AG08396 (cell line): ENCODE measurements at places on chromosomes 1 and 21.

DNA sequence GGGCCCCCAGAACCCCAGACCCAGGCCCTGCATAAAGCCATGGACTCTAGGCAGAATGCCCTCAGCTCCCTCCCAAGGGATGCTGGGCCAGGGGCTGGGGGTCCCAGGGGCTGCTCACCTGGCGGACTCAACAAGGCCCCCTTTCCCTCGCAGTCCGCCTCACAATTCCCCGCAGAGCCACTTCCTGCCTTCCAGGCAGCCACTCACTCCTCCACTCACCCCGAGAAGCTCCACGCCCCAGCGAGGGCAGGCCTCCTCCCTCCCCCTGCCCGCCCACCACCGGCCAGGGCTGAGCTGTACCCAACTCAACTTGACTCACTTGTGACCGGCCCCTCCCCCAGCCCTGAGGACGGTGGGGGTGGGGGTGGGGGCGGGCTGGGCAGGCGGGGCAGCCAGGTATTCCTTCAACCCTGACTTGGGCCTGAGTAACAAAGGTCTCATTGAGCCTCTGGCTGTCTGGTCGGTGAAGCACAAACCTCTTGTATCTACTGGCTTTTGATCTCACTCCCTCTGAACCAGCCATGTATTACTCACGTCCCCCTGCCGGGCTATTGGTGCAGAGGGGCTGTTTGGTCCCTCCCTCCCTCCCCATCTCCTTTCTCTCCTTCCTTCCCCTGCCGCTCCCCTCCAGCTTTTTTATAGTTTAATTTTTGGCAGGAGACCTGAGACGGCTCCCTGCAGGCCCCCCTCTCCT is 5.9 kb downstream of the BLACAT1 start:
- peak; percentile 51 for DNase-seq

GRCh38 chr1:17742583-17742982 is 12.6 kb upstream of the ACTL8 start:
- DNase-seq = no peak

- DNase-seq = no peak
These were observed 3.6 kb upstream of the NFIA start for GRCh38 chr1:61078618-61079295.

GRCh38 chr1:206782448-206782847 is 10.2 kb upstream of the IL10 start:
- no peak for DNase-seq

DNA sequence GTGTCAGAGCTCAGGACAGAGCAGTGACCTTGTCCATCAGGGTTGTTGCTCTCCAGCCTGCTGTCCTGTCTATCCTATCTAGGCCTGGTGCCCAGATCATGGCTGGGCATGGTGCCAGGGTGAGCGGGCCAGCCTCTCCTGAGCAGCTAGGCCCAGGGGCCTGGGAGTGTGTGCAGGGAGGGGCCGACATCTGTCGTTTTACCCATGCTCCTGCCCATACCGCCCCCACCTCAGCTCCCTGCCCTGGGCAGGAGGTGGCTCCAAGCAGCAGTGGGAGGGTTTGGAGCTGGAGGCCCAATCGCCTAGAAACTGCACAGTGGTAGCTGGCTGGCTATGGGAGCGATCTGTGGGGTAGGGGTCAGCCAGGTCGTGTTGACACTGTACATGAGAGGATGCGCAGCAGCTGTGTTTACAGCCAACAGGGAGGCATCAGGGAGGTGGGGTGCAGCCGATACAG is 6.5 kb downstream of the INSRR start:
- DNase-seq = no peak

GRCh38 chr1:228867951-228868730 is 132.9 kb downstream of the RHOU start:
- DNase-seq = no peak

DNA sequence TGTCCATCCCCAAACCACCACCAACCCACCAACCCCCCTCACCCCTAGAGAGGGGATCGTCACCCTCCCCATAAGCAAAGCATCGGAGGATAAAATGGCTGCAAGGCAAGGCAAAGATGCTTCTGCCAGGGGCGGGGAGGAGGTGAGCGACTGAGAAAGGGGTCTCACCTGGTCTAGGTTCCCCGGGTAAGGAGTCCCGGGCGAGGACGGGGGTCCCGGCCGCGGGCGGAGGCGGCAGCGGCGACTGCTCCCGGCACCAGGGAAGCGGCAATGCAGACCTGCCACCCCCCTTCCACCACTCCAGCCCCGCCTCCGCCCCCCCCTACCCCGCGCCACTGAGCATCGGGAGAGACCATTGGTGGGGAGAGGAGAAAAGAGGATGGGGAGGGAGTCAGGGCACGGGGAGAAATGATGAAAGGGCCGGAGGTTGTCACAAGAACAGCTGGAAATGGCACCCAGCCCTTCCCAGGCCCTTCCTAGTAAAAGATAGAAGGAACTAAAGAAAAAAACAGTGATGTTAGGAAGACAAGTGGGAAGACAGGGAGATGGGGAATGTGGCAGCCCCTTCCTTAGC is at the start of gene SV2A:
SV2A (minus strand) TSS at position 274 of the 574 bp plus-strand sequence. CDS start 4,004 bp downstream, outside the sequence.
- DNase-seq = peak; percentile 84

DNA sequence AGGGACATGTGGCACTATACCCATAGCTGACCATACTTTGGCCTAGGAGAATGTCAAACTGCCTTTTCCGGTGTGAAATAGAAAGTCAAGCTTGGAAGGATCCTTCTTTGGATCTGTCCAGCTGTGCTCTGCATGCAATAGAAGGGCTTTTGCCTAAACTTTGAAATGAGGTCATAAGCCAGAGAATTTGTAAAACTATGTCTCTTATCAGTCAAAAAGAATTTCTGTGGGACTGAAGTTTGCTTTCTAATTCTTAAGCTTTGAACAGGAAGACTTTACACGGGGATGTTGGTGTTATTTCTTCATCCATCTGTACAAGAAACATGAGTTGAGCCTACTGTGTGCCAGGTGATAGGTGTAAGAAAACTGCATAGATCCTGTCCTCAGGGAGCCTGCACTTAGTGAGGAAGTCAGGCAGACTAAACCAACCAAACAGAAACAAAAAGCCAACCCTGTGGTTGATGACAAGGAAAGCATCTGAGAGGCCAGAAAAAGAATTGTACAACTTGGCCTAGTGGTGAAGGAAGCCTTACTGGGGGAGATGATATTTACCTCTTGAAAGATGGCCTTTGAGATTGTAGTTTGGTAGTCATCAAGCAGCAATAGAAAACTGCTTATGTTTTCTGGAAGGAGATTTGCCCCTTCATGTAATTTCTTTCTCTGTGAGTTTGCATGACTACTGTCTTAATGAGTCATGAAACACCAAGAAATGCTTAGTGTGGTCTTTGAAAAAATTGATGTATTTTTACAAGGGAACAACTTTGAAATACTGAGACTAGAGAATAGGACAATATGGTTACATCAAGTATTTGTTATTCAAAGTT is 24.8 kb downstream of the TGFB2 start:
- peak; percentile 38 for DNase-seq

GRCh38 chr1:44536357-44537209 is 131.5 kb downstream of the RNF220 start:
- no peak for DNase-seq

DNA sequence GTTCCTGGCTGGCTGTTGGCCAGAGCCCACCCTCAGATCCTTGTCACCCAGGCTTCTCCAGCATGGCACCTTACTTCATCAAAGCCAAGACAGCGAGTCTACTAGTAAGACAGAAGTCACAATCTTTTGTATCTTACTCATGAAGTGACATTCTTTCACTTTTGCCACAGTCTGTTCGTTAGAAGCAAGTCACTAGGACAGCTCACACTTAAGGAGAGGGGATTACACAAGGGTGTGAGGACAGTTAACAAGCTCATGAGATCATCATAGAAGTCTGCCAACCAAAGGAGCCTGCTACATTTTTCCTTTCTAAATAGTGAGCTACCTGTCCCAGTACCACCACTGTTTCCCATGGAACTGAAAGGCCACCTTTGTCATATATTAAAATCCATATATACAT is 61.5 kb downstream of the PACC1 start:
- no peak for DNase-seq

DNA sequence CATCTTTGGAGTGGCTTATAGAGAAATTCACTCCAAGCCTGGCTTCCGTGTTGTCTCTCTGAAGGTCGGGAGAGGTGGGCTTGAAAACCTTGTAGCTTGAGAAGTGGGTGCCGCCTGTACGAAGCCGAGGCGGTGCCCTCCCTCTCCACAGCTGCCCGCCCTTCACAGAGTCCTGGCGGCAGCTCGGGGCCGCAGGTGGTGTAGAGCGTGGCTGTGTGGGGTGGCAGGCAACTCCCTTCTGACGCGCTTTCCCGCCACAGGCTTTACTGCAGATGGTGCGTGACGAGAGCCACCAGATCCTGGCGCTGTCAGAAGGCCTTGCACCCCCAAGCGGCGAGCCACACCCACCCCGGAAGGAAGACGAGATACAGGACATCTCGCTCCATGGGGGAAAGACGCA is 33.1 kb upstream of the DIP2A start:
- DNase-seq = no peak

DNA sequence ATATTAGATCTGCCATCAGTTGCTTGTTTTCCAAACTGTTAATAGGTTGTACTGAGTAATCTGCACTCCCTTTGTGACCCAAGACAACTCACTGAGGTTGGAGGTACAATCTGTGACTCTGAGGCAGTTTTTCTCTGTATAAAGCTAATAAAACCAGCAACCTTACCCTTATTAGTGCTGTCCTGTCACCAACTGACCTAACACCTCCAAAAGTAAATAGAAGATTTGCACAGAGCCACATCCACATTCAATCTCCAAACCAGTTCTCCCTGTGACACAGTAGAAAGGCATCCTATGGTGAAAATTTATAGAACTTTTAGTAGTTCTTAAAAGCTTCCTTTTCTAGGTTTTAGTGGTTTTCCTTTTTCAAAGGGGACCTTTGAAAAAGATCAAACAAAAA is 140.4 kb upstream of the ADGRL2 start:
- no peak for DNase-seq

GRCh38 chr1:242147096-242147976 is 148.4 kb upstream of the MAP1LC3C start:
- DNase-seq = no peak

GRCh38 chr1:164560556-164560955 is 1.6 kb downstream of the PBX1 start:
- no peak for DNase-seq

GRCh38 chr1:201945157-201945556 is 1.2 kb downstream of the LMOD1 start:
- DNase-seq = peak; percentile 23

GRCh38 chr1:219880765-219881457 is 47.4 kb downstream of the SLC30A10 start:
- no peak for DNase-seq

- no peak for DNase-seq
These were observed 154.1 kb downstream of the ZBTB18 start for GRCh38 chr1:244205171-244205570.

GRCh38 chr1:219446288-219446687 is 166.6 kb downstream of the ZC3H11B start:
- no peak for DNase-seq

GRCh38 chr1:225548140-225548857 is 104.6 kb downstream of the ENAH start:
- DNase-seq = no peak

DNA sequence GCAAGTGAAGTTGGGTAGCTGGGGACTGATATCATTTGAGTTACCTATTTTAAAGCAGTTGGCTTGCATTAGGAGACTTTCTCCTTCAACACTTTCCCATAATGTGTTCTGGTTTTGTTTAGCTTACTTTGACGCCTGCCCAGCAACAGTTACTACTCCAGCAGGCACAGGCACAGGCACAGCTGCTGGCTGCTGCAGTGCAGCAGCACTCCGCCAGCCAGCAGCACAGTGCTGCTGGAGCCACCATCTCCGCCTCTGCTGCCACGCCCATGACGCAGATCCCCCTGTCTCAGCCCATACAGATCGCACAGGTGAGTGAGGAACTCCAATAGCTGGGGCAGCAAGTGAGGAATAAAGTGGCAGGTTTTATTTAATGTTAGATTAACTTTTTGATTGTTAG is 144.3 kb downstream of the CD247 start:
- no peak for DNase-seq

- no peak for DNase-seq
These were observed 18.1 kb upstream of the HMCN1 start for GRCh38 chr1:185716095-185716494.

GRCh38 chr1:197733324-197733723 is 42.0 kb downstream of the DENND1B start:
- DNase-seq = no peak

GRCh38 chr1:70086897-70087296 is 118.5 kb downstream of the LRRC40 start:
- no peak for DNase-seq

DNA sequence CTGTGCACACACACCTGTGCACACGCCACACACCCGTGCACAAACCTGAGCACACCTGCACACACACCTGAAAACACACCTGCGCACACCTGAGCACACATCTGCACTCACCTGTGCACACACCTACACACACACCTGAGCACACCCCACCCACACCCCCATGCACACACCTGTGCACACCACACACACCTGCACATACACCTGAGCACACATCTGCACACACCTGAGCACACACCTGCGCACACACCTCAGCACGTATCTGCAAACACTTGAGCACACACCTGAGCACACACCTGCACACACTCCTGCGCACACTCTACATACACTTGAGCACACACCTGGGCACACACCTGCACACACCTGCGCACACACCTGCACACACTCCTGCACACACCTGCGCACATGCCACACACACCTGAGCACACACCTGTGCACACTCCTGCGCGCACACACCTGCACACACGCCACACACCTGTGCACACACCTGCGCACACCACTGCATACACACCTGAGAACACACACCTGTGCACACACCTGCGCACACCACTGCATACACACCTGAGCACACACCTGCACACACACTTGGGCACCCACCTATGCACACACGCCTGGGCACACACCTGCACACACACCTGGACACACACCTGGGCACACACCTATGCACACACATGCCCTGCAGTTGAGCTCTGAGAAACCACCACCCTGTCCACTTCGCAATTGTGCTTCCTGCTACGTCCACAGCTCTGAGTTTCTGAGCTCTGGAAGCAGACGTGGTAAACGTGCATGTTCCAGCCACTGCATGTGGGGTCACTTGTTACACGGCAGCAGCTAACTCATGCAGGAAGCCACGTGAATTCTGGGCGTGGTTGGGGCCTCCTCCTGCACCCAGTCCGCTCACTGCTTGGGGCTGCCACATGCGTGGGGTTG is 8.0 kb upstream of the C1orf159 start:
- peak; percentile 75 for DNase-seq

- DNase-seq = no peak
These were observed 287.0 kb downstream of the SDCCAG8 start for GRCh38 chr1:243542739-243543415.

GRCh38 chr1:208825300-208825699 is 581.1 kb upstream of the PLXNA2 start:
- no peak for DNase-seq

GRCh38 chr1:16367258-16367967 is 371 bp downstream of the SZRD1 start:
- DNase-seq = peak; percentile 84
